T follicular helper cell (primary cell): ENCODE measurements at places on chromosomes 11 and 22.

GRCh38 chr11:64759722-64760719 is at the start of gene PYGM:
Gene PYGM (minus strand): TSS chr11:64759974. CDS start chr11:64759898, 76 bp downstream.
- DNase-seq, result no peak

- no peak for DNase-seq
Measured at GRCh38 chr11:79472819-79473529, 32.1 kb upstream of the TENM4 start.

GRCh38 chr11:117860139-117860538 is 16.3 kb downstream of the FXYD6 start:
- DNase-seq, result no peak

- DNase-seq, result no peak
Measured at GRCh38 chr11:66454247-66454646, 12.5 kb upstream of the PELI3 start.

DNA sequence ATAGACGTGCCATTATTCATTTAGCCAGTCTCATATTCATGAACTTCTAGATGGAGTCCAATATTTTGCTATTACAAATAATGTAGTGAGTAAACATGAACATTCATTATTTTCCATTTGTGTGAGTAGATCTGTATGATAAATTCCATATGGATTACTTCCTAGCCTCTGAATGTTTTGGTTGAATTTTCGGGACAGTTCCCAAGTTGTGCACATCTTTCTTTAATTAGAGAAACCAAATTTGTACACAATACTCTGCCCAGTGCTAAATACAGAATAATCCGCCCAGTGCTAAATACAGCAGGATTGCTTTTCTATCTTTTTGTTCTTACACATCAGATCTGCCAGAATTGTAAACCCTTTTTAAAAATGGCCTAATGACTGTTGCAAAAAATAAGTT is 17.1 kb upstream of the APLP2 start:
- no peak for DNase-seq

DNA sequence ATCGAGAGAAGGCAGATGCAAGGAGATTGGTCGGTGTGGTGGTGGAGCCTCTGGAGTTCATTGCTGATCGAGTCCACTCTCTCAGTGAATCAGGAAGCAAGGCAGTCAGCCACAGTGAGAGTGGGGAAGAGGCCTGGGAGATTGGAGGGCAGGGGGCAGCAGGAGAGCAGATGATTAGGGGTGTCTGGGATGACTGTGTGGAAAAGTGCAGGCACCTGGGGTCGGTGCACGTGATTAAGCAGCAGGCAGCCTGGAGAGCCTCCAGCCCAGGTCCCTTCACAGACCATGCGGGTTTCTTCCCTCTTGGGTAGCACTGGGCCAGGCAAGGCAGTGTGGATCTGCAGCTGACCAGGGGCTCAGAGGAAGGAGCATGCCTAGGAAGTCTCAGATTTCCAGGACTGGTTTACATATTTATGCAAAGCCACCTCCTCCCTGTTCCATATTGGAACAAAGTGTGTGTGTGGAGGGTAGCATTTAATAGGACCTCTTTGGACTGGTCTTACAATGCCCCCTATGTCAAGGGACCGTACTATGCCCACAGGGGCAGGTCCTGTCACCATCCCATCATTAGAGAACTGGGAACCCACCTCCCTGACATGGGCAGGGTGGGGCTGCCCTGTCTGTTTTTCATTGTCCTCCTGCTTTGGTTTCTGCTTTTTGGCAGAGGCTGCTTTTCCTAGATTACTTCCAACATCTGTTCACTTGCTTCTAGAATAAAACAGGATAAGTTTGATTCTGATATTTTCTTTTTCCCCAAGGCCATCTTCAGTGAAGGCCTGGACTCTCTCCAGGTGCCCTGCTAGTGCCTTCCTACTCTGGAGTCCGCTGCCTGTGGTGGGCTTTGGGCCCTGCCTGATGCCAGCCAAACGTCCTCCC is 14.0 kb upstream of the GDPD5 start:
- no peak for DNase-seq

DNA sequence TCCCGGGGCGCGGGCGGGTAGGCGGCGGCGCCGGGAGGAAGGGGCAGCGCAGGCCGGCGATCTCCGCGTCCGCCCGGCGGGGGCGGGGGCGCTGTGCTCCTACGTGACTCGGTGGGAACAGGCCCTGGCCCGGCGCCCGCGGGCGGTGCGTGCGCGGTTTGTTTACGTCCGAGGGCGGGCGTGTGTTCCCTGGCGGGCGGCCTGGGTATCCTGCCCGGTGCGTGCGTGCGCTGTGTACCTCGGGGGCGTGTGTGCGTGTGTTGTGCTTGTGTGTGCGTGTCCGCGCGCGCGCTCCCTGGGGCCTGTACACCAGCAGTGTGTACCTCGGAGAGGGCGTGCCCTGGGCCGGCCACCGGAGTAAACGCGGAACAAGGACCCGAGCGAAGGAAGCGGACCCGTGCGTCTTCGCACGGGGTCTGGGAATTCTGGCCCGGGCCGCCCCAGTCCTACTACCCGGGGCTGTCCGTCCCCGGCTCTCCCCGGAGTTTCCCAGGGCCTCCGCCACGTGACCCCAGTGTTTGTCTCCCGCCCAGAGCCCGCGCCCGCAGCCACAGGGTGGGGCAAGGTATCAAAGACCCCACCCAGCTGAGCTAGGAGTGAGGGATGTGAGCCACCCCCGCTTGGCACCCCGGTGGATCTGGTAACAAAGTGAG is 769 bp downstream of the MAFF start:
- DNase-seq, result no peak

- no peak for DNase-seq
Measured at GRCh38 chr11:109123816-109124787, 297.9 kb upstream of the C11orf87 start.

DNA sequence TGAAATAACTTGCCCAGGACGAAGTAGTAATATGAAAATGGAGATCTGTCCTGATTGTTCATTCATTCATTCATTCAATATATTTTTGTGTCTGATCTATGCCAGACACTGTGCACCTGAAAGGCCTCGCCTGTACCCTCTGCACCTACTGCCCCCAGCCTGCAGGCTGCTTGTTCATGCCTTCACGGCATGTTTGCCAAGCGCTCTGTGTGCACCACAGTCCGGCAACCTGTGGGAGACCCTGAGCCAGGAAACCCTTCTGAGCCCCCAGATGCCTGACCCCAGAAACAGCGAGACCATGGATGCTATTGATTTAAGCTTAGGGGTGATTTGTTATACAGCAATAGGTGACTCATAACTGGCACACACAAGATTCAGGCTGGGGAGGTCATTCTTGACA is 47.0 kb downstream of the RTL6 start:
- DNase-seq, result no peak

GRCh38 chr11:64534950-64535349 is 56.1 kb upstream of the SLC22A12 start:
- no peak for DNase-seq

DNA sequence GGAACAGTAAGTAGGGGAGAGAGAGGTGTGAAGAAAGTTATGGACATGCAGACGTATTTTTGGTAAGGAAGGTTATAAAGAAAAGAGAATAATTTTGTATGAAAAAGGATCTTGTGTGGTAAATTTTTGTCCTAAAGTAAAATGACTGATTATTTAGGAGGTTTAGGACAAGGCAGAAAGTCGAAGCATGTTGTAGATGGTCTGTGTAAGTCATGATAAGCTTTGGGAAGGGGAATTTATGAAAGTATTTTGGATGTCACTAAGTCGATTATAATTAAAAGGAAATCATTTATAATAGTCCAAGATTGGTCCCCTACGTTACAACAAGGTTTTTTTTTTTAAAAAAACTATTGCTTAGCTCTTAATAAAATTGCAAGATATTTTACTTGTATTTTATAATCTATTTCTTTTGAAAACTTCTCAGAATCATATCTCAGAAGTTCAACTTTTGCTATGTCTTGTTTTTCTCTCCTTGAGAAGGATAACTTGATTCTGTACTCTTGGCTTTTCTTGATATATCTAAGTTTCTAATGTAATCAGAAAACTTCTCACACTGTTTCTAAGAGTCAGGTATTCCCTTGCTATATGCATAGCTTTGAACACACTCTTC is 10.9 kb upstream of the CABP2 start:
- DNase-seq, result no peak

DNA sequence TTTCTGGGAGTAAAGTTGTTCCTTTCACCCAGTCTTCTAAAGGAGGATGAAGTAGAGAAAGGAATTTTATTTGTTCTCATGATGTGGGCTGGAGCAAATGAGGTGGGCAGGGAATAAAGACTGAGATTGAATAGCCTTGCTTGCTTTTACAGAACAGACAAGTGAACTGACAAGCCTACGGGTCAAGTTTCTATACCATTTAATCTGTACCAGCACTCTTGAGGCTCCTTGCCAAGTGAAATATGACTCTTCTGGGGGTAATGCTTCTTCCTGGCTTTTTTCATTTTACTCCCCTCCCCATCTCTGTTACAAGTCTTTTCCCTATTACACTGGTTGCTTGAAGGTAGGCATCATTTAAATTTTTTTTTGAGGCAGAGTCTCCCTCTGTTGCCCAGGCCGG is 54.8 kb downstream of the CSTPP1 start:
- no peak for DNase-seq

GRCh38 chr22:48595511-48595905 is 1232.2 kb downstream of the BRD1 start:
- DNase-seq, result no peak

GRCh38 chr11:65559535-65559934 is 1.4 kb upstream of the LTBP3 start:
- DNase-seq, result no peak

- DNase-seq, result no peak
Measured at GRCh38 chr11:120703358-120704152, 192.0 kb downstream of the GRIK4 start.

GRCh38 chr11:73951797-73952196 is 971 bp downstream of the DNAJB13 start:
- no peak for DNase-seq

GRCh38 chr11:102429691-102430090 is 22.9 kb downstream of the TMEM123 start:
- no peak for DNase-seq

GRCh38 chr11:61053191-61053590 is 49.1 kb upstream of the CD5 start:
- no peak for DNase-seq
